T1000 (cell line): ENCODE measurements at places on chromosomes 3 and 15.
A peak's percentile ranks its signal among the peaks of the same experiment; 100 is the strongest.

- DNase-seq, result no peak
Observed at GRCh38 chr3:98531622-98532274, at the start of gene GPR15. TSS of gene GPR15 (plus strand) at chr3:98531978. CDS start at chr3:98532034, 56 bp downstream.

DNA sequence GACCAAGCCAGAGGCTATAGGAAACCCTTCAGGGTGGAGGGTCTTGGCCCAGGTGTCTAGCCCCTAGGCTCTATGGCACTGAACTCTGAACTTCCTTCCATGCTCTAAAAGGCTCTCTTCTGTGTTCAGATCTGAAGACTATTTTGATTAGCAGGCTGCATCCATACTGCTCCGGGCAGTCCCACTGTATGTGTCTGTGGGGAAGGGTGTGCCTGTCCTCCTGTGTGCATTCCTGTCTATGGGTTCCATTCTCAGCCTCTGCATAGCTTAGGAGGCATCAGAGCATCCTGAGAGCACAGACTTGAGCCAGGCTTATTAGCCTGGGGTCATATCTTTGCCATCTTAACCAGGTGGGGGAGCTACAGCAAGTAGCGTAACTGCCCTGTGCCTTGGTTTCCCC, 38.0 kb downstream of the EXOG start:
- DNase-seq, result no peak

GRCh38 chr3:62918131-62918530, 42.9 kb upstream of the CADPS start:
- no peak for DNase-seq

GRCh38 chr15:40379853-40380252, 2.7 kb upstream of the KNSTRN start:
- DNase-seq, result peak; percentile 48

GRCh38 chr15:92968926-92969651, 69.0 kb downstream of the CHD2 start:
- DNase-seq, result no peak

DNA sequence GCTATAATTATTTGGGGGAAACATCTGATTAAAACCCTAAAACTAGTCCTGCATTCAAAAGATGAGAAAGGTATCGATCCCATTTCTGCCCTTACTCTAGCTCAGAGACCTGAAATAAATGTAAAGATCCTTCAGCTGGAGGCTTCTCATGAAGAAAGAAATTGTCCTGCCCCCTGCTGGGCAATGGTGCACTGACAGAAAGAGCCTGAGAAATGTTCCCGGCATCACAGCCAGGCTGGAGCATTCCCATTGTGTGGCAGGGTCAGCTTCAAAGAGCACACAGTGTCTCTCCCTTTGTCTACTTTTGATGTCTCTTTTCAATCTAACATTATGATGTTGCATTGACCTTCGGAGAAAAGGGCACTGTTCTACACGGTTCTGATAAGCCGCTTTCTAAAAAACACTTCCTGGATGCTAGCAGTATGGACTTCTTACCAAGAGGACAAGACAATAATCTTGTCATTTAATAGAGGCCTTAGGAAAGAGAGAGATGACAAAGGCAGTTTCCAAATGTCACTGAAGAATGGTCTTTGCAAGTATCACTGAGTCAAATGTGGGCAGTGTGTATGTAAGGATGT, 287.5 kb downstream of the MAGI1 start:
- no peak for DNase-seq

- DNase-seq, result no peak
Observed at GRCh38 chr15:76183930-76184649, 124.3 kb downstream of the TMEM266 start.

DNA sequence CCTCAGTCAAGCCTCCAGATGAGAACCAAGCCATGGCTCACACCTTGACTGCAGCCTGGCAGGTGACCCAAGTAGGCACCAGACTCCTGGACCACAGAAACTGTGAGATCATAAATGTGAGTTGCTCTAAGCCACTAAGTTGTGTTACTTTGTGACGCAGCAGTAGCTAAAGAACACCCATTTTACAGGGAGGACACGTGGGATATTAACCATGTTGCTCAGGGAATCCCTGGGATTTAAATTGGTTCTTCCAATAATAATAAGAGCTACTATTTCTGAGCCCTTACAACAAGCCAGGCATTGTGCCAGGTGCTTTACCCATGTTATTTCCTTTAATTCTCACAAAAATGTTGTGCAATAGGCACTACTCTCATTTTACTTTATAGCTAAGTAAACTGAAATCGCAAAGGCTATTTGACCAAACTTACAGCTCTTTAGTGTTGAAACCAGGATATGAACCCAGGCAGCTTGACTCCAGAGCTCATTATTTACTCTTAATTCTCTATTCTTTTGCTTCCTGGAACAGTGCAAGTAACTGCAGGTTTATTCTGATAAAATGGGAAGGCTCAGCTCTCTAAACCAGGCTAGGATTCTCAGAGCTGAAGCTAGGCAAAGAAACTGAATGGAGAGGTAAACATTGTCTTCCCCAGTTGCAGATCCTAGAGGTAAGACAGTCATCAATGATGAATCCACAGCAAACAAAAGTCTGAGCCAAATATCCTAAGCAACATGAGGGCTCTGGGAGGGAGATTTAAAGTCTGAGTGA, 294.4 kb downstream of the KBTBD8 start:
- DNase-seq, result no peak

DNA sequence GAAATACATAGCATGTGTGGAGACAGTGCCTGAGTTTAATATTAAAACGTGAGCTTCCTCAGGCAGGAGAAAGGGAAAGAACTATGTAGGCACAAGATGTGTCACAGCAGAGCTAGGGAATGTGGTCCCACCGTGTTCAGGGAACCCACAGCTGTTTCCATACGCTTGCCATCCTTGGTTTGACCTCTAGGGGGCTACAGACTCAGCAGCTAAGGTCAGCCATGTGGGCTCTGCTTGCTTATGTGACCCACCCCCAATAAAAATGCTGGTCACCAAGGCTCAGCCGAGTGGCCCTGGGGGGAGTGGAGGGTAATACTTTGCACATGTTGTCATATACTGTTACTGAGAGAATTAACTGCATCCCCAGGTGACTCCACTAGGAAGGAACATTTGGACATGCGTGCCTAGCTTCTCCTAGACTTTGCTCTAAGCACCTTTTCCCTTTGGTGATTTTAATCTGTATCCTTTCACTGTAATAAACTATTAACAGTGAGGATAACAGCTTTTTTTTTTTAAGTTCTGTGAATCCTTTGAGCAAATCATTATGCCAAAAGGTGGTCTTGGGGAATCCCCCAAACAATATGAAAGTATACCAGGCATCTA, 3.3 kb downstream of the TUBGCP5 start:
- no peak for DNase-seq

DNA sequence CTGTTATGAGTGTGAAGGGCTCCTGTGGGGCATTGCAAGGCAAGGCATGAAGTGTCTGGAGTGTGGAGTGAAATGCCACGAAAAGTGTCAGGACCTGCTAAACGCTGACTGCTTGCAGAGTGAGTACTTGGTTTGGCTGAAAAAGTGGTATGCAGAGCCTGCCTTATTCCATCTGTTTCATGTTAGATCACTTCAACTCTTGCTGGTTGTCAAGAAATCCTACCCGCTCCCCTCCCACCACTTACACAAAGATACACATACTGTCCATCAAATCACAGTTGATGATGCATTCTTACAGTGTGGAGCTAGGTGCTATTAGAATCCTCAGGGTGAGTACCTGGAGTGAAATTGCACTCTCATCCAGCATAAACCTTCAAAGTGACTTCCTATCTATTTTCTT, 272.1 kb downstream of the UNC13C start:
- DNase-seq, result no peak

- DNase-seq, result no peak
Observed at GRCh38 chr3:30004481-30004880, 601.9 kb upstream of the TGFBR2 start.

DNA sequence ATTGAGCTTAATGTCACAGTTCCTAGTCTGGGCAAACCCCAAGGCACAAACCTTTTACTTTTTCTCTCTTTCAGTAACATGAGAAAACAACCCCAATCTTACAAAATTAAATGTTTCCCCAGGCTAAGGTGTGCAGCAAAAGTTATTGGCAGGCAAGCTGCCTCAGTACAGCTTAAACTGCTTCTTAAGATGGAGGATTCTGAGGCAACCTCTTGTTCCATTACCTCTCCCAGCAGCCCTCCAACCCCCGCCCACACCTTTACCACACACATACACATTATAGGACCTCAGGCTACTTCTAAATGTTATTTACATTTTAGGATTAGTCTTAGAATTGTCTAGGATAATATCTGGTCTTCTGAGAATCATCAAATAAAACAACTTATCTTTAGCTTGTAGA, 22.3 kb upstream of the CBLB start:
- DNase-seq, result no peak

GRCh38 chr3:53846134-53846850, at the start of the genes CHDH and IL17RB:
TSS of gene CHDH (minus strand) at chr3:53846419. CDS start at chr3:53824008, 22,411 bp downstream.
TSS of gene IL17RB (plus strand) at chr3:53846568. CDS start at chr3:53846589, 21 bp downstream.
- no peak for DNase-seq

- no peak for DNase-seq
Observed at GRCh38 chr15:89146366-89146765, 58.1 kb downstream of the ABHD2 start.

DNA sequence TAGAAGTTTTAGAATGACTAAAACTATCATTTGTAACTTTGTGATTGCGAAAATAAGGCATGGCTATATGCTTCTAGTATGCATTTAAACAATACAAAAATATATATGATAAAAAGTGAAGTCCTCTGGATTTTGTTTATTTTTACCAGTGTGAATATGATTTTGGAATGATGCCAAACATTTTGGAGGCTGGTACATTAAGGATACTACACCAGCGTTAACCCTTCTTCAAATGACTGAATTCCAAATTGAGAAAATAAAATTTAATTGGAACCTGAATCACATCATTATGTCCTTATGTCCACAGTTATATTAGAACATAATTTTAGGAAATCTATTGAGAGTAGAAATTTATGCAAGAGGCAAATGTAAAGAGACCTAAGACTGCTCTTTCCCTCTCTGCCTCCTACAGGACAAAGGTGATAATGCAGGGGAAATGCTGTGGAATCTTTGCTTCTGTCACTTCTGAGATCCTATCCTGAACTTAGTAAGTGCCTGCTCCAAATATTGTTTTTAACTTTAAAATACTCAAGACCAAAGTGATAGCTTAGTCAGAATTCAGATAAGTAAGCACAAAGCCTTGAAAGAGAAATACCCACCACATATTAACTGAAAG, 121.1 kb upstream of the NANOGP8 start:
- DNase-seq, result no peak

GRCh38 chr15:86059851-86060250, 19.8 kb upstream of the AGBL1 start:
- no peak for DNase-seq

DNA sequence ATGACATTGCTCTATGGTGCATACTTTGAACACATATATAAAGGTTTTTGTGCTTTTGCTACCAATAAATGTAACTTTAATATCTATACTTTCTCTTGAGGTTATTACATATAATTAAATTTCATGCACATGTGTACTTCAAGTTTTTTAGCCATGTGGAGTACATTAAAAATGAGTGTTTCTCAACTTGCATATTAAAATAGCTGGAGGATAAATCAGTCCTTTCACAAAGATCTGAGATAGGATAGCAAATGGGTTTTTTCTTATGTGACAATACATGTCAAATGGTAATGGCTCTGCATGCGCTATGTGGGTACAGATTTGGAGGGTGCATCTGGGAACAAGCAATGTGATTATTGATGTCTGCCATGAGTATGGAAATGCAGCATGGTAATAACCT, 48.7 kb upstream of the COL6A6 start:
- DNase-seq, result no peak

GRCh38 chr3:178440043-178440442, 96.2 kb upstream of the KCNMB2 start:
- DNase-seq, result no peak

DNA sequence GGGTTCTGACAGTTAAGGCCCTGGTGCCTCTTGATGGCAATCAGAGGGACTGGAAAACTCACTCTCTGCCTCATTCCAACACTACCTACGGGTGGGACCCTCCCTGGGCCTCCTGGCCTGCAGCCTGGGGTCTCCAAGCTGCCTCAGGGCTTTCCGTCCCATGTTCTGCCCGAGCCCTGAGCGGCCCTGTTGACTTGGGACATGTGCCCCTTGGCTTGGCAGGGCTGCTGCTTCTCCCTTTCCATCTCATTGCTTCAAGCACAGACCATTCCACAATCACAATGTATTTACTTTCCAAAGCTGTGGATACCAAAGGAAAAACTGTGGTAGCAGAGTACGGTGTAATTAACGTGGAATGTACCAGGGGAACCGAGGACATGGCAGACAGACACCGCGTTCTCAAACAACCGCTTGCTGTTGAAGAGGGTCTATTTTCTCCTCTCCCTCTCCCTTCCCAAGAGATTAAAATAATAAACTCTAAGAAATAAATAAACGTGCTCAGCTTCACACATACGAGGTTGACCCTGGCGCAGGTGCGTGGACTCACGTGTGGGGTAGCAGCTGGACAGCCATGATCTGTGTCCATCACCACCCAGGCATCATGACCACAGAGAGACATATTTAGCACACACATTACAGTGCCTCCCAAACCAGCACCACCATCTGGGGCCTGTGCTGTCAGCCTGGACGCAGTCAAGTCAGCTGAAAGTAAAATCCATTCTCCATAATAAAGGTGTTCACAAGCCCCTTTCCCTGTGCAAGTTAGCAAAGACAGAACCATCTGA, 172.0 kb downstream of the XXYLT1 start:
- no peak for DNase-seq
